ENCODE measurements at places on chromosomes 12 and 14.

GRCh38 chr12:115823635-115824034, 453.9 kb downstream of the MED13L start:
- no peak for DNase-seq

GRCh38 chr14:52824462-52824861, 33.1 kb upstream of the GNPNAT1 start:
- DNase-seq: no peak

GRCh38 chr12:114327765-114328164, 78.2 kb downstream of the TBX5 start:
- DNase-seq: no peak

DNA sequence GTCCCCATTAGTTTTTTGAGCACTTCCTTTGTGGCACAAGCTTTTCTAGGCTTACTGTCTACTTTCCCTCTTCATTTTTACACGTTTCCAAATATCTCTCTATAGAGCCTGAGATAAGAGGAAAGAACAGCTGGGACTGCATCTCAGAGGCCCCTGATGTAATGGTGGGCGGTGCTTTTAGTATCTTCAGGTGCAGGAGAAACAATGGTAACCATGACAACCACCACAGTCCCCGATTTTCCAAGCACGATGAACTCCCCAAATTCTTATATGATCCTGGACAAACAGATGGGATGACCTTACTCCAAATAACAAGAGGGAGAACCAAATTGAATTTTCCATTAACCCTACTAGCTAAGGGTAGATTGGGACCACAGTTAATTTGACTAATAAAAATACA, 103.3 kb downstream of the AEBP2 start:
- DNase-seq: no peak

GRCh38 chr12:82627799-82628198, 58.9 kb upstream of the TMTC2 start:
- DNase-seq: no peak

DNA sequence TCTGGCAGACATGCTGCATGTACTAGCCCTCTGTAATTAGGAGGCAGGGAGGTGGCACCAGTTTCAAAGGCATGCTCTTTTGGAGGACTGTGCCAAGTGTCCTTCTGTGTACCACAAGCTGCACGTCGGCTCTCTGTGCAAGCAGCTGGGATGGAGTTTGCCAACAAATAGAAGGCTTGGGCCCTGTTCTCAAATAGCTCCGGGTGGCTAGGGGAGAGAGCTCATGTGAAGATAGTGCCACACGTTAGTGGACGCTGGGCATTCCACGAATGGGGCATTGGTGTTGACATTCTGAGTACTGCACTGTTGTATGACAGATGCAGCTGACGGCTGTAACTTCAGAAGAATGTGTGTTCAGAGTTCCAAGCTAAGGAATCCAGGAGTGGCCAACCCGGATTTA, 4.4 kb downstream of the AACS start:
- no peak for DNase-seq

DNA sequence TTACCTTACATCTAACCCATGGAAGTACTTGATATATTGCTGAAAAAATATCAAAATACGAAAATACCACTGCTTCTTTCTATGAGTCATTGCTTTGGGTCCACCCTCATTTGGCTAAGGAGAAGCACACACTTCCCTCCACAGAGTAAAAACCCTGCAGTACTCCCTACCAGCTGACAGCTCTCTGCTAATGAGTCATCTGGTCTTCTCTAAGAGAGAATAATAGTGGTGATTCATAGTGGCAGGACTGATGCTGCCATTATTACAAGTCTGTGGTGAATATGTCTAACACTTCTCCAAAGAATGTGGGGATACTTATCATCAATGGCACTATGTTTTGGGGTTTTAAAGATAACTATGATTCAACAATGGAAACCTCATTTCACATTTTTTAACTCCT, 90.7 kb downstream of the PPFIA2 start:
- DNase-seq: no peak

- DNase-seq: no peak
These were observed 58.5 kb downstream of the PLXNC1 start for GRCh38 chr12:94206886-94207285.
